Effector memory CD4-positive, alpha-beta T cell (primary cell): ENCODE measurements at places on chromosomes 12 and 14.

- DNase-seq: no peak
Observed at GRCh38 chr14:85125291-85125670, 404.7 kb upstream of the FLRT2 start.

DNA sequence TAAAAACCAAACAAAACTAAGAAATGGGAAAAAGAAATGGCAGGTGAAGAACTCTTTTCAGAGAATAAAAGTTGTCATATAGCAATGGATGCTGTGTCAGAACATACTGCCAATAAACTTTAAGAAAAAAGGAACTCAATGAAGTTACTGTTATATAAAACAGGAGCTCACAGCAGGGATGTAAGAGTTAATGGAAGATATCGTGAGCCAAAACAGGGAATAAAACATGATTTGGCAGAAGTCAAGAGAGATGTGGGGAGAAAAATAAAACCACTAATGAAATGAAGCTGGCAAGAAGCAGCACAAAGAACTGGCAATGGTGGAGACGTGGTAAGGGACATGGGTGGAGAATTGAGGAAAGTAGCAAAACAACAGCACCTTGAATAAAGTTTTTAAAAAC, 61.0 kb downstream of the TAOK3 start:
- no peak for DNase-seq

DNA sequence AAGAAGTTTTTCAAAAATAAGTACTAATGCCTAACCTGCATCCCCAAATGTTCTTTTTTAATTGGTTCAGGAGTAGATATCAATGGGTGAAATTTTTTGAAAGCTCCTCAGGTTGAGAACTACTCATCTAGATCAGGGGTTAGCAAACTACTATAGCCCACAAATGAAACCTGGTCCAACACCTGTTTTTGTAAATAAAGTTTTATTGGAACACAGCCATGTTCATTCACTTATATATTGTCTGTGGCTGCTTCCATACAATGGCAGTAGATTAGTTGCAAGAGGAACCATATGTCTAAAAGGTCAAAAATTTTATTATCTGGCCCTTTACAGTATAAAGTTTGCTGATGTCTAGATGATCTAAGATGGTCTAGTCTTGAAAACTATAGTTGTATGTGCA, 13.8 kb downstream of the PUS7L start:
- DNase-seq: no peak

GRCh38 chr12:97556302-97556779, 93.7 kb downstream of the RMST start:
- no peak for DNase-seq

GRCh38 chr12:84757978-84758377, 154.6 kb downstream of the SLC6A15 start:
- DNase-seq: no peak

GRCh38 chr12:6235499-6235898, 35.3 kb downstream of the CD9 start:
- DNase-seq: no peak

GRCh38 chr14:68235011-68235410, 415.4 kb downstream of the RAD51B start:
- DNase-seq: no peak

GRCh38 chr12:26810330-26810729, 22.7 kb downstream of the ITPR2 start:
- no peak for DNase-seq

DNA sequence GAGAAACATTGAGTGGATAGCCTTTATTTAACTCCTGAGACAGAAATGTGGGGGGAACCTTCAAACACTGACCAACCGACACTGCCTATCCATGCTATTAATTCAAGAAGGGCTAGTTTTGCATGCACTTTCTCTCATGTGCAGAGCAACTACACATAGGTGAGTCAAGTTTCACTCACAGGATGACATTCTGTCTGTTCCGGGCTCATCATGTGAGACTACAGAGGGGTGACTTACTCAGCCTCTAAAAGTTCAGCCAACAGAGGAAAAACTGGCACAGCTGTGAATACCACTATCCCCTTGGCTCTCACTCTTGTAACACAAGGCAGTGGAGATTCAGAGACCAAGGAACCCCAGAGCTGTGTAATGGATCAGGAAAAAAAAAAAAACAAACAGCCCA, 13.3 kb downstream of the BEST3 start:
- DNase-seq: no peak

- DNase-seq: peak; percentile 18
Observed at GRCh38 chr14:50542941-50543418, 10.6 kb upstream of the MAP4K5 start.

DNA sequence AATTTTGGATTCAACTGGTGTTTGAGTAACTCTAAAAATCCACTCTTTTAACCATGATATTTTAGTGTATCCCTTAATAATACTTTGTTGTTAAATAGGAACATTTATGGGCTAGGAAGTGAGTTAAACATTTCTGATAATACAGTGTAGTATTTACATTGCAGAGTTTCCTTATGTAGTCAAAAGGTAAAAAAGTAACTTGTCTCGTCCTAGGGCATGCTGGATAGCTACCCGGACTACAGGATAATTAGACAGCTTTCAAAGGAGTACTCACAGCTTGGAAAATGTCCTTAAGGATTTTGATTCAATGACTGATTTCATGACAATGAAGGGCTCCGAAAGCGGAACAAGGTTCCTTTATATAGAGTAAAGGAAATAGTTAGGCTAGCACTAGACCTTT, 14.5 kb upstream of the KITLG start:
- DNase-seq: no peak

DNA sequence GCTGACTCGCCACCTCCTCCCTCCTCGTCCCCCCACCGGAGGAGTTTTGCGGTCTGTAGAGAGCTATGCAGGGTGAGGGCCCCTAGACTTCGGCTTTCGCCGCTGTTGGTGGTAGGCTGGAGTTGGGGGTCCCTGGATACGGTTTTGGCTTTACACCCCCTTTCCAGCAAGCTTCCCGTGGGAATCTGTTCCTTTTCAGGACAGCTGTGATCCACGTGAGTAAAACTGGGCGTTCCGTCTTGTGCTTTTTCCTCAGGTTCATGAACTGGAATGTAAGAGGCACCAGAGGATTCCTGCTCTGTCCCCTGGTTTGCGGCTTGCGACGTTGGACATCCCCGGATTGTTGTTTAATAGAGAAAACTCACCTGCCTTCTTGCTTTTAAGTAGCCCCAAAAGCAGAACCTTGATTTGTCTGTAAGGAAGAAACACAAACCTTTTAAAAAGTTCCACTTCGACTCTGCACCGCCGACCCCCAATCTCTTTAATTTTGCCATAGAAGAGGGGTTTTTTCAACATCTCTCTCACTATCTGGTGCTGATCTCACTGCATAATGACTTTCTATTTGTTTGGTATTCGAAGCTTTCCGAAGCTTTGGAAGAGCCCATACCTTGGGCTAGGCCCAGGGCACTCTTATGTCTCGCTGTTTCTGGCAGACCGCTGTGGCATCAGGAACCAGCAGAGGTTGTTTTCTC, 490 bp downstream of the PRORP start:
- no peak for DNase-seq

DNA sequence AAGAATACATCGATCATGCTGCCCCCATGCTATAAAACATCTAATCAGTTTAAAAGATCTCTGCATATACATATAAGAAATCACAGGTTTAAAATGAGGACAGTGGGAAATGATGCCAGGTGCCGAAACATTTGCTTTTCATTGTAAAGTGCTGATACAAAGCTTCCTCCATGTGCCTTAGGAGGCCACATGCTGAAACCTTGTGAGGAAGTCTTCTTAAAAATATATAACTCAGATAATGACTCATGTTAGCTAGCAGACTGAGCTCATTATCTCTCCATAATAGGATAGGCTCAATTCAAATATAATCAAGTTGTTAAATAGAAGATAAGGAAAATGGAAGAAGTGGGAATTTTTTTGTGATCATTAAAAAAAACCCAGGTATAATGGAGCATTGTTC, 65.9 kb downstream of the RFX4 start:
- no peak for DNase-seq

DNA sequence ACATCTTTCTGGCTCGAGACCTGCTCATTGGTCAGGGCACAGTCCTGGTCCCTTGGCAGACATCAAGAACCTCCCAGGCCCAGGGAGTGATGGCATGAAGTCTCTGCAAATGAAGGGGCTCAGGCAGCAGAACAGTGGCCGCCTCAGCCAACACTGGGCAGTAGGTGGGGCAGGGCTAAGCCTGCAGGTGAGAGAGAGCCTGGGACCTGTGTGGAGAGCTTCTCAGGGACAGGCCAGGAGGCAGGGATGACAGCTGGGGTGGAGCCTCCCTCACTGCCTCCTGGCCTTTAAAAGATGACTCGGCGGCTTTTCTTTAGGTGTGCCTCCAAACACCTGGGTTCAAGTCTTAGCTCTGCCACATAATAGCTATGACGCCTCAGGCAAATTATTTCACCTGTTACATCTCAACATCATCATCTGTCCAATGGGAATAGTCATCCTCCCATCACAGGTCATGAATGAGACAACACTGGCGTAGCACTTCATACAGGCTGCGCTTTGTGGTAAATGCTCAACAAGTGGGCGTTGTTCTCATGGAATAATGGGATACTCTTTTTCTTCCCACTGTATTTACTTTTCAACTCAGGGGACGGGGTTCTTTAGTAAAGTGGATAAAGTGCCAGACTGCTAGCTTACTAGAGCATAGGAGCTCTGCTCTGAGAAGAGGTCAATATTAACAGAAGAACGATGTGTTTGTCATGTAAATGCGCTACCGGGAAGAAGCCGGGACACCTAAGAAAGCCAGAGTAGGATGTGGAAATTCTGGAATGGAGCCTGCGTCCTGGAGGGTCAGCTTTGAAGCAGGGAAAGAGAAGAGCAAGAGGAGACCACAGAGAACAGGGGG, 277.4 kb downstream of the FOXN3 start:
- DNase-seq: no peak

DNA sequence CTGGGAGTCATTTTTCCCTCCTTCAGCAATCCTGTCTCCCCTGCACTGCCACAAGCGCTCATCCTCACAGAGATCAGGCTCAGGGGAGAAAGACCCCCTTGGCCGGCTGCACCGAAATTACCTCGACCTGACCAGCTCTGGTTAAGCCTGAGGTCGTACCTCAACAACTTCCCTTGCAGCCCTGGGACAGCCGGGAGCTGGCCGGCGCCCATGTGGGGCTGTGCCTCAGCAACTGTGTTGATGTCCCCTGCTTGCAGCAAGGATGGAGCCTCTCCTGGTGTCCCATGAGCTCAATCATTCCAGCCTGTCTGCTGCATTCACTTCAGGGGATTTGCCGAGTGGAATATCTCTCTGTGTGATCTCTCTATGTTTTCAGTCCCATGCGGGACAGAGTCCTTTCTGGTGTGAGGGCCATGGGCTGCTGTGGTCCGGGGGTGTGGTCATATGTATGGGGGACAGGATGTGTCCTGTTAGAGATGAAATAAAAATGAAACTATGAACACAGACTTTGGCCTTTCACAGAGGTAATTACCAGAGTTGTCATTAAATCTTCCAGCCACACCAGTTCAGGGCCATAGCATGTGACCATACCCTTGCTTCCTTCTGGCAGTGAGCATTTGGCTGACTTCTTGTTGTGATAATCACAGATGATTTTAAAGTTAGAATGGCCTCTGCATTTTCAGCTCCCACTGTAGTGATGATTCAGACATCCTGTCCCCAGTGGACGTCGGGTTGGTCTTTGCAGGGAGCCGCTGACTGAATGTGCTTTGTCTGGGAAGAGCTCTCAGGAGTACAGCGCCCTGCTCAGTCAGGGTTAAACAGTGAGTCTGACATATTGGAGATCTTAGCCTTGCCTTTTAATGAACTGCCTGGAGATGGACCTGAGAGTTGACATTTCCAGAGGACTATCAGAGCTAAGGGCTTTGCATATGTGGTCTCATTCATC, 405.9 kb downstream of the AACS start:
- DNase-seq: no peak

GRCh38 chr14:90355540-90356518, 24.1 kb upstream of the NRDE2 start:
- DNase-seq: no peak

DNA sequence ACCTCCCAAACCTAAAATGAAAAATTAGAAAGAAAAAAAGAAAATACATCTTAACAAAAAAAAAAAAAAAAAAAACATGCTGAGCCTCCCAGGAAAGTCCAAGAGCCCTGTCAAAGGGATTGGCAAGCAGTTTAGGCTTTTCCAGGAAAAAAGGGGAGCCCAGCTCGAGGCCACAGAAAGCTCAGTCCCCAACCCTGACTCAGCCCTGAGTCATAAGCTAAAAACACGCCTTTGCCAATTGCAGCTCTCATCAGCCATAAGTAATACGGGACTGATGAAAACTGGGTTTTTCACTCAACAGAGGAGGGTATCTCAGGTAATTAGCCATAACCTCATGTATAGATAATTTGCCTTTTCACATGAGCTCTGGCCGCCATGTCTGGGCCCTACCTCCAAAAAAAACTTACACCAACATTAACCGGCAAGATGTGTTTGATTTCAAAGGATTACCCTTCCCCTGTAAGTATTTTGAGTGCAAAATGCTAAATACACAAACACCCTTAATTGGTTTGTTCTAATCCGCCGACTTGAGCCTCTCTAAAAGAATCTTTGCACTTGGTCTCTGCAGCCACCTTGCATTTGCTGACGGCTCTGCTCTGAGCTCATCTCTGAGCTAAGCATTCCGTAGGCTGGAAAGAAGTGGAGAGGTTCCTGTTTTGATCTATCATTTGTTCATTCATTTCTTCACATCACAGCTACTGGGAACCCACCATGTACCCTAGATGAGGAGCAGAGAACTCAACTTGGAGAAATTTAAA, 319.2 kb downstream of the BCL11B start:
- no peak for DNase-seq

GRCh38 chr12:102437511-102437910, 42.9 kb downstream of the IGF1 start:
- DNase-seq: no peak

GRCh38 chr12:26741584-26742227, 91.3 kb downstream of the ITPR2 start:
- DNase-seq: no peak

- DNase-seq: no peak
Observed at GRCh38 chr12:121576851-121577391, 3.9 kb downstream of the KDM2B start.

DNA sequence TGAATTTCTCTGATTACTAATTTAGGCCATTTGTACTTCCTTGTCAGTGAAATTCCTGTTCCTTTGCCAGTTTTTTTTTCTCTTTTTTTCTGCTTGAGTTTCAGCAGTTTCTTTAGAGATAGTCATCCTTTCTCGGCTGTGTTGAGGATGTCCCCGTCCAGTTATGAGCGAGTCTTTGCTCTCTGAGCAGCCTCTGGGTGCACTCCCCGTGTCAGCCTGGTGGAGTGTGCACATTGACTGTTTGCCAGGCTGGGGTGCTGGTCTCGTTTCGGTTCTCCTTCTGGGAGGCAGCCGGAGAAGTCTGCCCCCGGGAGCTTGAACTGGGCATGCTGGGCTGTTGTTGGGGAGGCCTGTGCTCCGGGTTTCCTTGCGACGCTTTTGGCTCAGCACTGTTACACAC, 3.0 kb downstream of the PACS2 start:
- no peak for DNase-seq

- DNase-seq: no peak
Observed at GRCh38 chr14:98962118-98962517, 309.9 kb downstream of the BCL11B start.

DNA sequence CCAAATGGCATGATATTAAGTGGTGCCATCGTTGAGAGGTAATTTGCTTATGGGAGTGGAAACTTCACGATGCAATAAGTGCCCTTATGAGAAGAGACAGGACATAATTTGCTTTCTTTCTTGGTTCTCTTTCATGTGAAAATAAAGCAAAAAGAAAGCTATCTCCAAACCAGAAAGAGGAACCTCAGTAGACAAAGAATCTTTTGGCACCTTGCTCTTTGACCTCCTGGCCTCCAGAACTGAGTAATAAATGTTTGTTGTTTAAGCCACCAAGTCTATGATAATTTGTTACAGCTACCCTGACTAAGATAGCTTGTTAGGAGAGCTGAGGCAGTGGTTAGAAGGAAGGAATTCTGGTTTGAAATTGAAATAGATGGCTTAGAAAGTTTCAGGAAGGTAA, 39.6 kb downstream of the CCER1 start:
- no peak for DNase-seq
